ENCODE measurements at places on chromosomes 2 and 18.

- DNase-seq = no peak
These were observed 81.0 kb upstream of the EPAS1 start for GRCh38 chr2:46216213-46216612.

DNA sequence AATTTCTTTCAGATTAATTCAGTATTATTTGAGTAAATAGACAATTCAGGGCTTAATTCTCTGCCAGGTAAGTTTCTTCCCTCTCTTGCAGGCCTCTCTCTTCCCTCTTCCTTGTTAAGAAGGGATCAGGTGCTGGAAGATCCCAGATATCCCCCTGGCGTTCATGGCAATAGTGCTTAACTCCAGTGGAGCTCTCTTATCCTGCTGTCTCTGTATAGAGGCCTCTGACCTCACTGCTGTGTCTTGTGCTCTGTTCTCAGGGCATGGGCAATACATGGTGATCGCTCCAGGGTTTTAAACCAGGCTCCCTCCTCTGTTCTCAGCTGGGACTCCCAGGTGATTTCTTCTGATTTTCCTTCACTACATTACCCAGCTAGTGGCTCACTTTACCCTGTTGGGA, 226.8 kb downstream of the MC4R start:
- no peak for DNase-seq

GRCh38 chr2:2331881-2332280, 806 bp upstream of the MYT1L start:
- no peak for DNase-seq

DNA sequence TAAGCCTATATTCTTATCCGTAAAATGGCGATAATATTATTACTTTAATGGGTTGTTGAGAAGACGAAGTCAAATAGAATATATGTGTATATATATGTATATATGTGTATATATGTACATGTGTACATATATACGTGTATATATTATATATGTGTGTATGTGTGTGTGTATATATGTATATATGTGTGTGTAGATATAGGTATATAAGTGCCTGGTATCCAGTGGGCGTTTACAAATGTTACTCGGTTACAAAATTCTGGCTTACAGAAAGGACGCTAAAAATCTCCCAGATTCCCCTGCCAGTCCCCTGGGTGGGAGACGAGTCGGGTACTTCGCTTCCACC, 295 bp upstream of the MTX2 start:
- DNase-seq = no peak

- DNase-seq = no peak
These were observed 502.2 kb upstream of the NRXN1 start for GRCh38 chr2:51534166-51534565.

DNA sequence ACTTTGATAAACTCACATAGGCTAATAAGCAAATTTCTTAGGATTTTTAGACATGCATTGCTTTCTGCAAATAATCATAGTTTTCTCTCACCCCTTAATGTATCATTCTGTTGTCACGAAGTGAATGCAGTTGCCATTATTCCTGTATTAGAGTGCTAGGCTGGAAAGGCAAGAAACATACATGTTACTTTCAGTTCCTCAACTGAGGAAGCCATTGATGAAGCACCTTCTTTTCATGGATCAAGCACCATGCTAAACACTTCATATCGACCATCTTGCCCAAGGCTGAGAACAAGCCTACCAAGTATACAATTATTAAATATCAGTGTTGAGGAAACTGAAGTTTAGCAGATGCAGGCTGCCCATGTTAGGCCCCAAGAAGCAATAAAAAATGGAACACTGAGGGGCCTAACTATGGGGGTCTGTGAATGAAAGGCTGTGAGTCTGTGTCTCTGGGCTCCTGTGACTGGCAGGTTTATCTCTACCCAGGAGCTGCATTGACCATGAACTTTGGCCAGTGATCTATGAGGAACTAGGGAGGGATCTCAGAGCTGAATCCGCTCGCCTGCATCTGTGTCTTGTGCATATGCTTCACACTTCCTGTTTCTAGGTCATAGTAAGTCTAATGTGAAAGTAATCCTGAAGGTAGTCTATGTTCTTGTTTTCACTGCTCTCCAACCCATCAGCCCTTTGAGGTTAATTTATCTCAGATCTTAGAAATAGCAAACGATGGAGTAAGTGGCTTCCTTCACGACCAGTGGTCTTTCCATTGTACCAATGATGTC, 16.0 kb upstream of the TSPYL6 start:
- DNase-seq = no peak

All from CD4-positive, alpha-beta T cell treated with Interleukin-17A for 4 hours (primary cell).